Stimulated activated CD4-positive, alpha-beta T cell treated with anti-CD3 and anti-CD28 coated beads, Interleukin-4, amount 100 ng/mL, for 4 hours (primary cell): ENCODE measurements at places on chromosomes 4 and X.

DNA sequence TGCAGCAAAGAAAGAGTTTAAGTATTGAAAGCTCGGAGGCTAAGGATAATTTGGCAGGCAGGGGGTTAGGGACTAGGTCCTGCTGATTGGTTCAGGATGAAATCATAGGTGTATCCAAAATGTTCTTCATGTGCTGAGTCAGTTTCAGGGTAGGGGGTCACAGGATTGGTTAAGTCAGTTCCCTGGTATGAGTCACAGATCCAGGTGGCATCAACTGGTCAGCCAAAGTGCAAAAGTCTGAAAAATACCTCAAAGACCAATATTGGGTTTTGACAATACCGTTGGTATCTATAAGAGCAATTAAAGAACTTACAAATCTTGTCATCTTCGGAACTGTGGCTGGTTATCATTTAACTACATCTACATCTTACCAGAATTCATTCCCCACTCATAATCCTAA, 25.6 kb upstream of the PRDM8 start:
- no peak for DNase-seq

DNA sequence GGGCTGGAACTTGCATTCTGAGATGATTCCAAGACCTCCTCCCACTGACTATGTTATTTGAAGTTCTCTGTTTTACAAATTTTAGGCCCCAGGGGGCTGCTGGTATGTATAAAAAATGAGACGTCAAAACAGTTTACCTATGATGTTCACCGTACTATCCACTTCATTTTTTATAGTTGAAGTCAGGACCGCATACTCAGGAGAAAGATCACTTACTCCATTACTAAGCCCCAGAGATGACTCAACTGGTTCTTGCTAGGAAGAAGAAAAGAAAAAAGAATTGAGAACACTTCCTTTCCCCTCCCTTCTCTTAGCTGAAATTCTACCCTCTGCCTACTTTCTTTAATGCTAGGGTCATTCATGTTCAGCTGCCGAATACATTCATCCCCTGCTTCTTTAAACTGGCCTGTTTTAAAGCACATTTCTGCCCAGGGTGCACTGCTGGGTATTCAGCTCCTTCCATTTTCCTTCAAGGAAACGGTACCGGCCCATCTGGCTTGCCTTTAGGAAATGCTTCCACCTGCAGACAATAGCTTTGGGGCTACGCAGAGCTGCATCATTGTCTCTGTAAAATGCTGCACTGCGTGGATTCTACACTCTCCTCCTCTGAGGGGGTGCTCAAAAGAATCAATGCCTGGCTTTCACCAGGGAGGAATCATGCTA, 66.2 kb downstream of the IRF2 start:
- no peak for DNase-seq

DNA sequence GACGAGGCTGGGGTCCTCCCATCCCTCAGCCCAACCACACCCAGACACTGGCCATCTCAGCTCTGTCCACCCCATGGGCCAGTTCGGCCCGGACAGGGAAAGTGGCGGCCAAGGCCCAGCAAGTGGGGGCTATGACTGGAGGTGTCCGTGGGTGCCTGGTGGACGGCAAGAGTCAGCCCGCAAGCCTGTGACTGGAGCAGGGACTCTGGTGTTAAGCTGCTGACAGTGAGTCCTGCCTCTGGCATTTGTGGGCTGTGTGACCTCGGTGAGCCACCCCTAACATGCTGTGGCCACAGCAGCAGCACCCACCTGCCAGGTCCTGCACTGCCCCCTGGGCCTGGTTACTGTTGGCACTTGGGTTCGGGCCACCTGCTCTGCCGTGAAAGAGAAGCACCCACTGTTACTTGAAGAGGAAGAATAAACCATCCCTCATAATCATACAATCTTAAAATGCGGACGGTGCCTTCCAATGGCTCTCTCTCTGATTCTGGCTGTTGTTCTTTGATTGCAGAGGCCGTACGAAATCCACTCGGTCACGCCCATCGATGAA, 252.0 kb downstream of the EVC2 start:
- DNase-seq, result no peak

DNA sequence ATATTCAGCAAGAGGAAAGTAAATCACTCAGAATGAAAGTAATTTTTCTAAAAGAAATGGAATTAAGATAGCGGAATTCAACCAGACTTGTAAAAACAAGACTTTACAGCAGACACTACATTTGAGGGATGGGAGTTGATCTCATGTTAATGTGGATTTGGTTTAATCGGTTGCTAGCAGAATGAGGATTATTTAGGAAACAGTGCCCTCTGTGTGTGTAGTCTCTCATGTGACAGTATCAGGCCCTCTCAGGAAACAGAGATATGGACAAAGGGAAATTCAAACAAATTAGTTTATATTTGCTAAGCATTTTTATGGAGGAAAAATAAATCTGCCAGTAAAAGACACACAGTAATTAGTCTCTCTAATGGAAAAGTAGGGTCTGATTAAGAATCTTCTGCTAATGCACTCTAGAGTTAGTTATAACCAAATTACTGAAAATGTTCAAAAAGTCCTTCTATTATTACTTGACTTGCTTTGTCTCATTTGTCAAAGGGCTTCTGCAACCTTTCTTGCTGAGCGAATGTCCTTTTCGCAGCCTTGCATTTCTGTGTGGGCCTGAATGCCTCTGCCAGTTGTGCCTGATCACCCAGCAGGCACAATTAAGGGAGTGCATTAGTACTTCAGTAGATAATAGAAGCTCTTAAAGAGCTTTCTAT, 1282.3 kb upstream of the TENM3 start:
- no peak for DNase-seq

DNA sequence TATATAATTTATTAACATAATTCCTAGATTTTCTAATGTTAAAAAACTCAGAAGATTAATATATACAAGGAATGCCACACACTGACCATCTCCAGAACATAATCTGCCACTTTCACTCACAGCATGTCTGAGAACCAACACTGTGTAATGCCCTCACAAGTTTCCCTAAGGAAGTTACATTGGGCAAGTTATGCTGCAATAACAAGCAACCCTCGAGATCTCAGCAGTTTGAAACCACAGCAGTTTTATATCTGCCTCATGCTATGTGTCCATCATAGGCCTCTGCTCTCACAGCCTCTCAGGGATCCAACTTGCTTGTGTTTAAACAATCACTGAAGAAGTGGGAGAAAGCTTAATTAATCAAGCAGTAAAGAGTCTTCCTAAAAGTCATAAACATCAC, 250.0 kb upstream of the SLC7A11 start:
- DNase-seq, result no peak

DNA sequence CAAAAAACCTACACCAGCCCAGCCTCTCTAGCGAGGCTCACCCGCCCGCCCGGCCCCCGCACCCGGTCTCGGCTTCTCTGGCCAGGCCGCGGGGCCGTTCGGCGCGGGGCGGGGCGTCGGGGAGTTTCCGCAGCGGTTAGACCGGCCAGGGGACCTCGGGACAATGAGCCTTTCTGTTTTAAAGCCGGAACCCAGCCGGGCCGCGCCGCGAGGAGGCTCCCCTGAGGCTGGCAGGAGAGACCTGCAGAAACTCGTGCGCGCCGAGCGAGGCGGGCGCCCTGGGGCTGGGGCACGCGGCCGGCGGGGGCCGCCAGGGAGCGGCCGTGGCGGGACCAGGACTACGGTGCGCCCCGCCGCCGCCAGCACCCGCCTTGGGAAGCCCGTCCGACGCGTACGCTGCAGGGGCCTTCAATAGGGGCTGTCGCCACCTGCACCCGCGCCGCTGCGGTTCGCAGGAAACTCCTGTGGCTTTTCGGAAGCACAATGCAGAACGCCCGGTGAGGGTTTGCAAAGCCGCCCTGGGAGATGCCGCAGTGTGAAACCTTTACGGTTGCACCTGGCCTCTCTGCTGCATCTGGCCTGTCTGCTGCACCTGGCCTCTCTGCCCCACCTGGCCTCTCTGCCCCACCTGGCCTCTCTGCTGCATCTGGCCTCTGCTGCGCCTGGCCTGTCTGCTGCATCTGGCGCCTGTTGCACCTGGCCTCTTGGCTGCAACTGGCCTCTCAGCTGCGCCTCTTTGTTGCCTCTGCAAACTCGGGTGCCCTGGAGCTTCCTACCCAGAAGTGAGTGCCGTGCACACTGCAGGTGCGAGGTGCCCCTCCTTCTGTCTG, 63.9 kb downstream of the TRAPPC11 start:
- DNase-seq, result peak; percentile 27

DNA sequence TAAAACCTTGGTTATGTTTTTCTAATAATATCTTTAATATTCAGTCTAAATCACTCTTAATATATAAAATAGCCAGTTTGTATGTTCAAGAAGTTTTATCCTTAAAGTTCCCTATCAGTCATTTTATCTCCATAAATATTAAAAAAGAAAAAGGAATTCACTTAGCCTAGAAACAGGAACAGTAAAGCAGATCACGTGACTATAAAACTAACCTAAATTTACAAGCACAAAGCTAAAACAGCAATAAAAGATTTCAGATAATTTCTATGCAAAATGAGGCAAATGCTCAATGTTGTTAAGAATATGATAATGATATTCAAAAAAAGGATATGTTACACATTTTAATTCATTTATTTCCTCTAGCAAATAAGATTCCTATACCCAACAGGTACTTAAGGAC, 57.1 kb upstream of the TNIP3 start:
- DNase-seq, result no peak

- DNase-seq, result no peak
Observed at GRCh38 chr4:40606239-40606767, 23.4 kb downstream of the RBM47 start.

GRCh38 chr4:177239477-177239876, 70.2 kb upstream of the NEIL3 start:
- DNase-seq, result no peak
